Aorta (tissue), 5 donors: ENCODE measurements at places on chromosomes 16 and 17. TPM values are rescaled to one million over a fixed set of nuclear protein-coding genes. Genes with fewer than 3 reads are reported as not detected.

Gene GLOD4
- total RNA-seq, result 34.1 TPM

Gene ADAMTS18
- 1.0 TPM for total RNA-seq

Gene CIBAR2
- total RNA-seq, result 0.57 TPM

Gene EME1
- total RNA-seq, result 2.0 TPM

Gene BAHCC1
- total RNA-seq, result 49.3 TPM

Gene IL34
- total RNA-seq, result 14.2 TPM

Gene TIMP2
- 732 TPM for total RNA-seq

Gene SRL
- 2.3 TPM for total RNA-seq
